NCI-H345 (cell line): ENCODE measurements at places on chromosomes 11 and 22.
A peak's percentile ranks its signal among the peaks of the same experiment; 100 is the strongest.

- DNase-seq = no peak
These were observed 10.4 kb upstream of the THY1 start for GRCh38 chr11:119433358-119433725.

DNA sequence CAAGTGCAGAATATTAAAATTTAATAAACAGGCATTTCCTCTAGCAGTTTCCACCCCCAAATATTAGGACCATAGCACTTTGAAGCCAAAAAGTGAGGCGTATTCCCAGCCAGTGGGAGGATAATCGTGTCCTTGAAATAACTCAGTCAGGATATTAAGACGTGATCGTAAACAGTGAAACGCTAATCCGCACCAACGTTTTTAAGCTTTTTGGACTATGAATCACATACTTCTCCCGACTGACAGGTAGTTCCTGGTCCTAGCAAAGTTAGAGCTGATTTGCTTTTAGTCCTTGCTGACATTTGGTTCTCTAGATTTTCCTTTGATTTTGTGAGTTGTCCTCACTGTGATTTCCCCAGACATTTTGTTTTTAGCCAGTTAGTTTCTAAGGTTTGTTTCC, 197.1 kb upstream of the ARHGAP20 start:
- DNase-seq = no peak

GRCh38 chr11:130609121-130610035, 160.9 kb downstream of the ADAMTS15 start:
- no peak for DNase-seq

DNA sequence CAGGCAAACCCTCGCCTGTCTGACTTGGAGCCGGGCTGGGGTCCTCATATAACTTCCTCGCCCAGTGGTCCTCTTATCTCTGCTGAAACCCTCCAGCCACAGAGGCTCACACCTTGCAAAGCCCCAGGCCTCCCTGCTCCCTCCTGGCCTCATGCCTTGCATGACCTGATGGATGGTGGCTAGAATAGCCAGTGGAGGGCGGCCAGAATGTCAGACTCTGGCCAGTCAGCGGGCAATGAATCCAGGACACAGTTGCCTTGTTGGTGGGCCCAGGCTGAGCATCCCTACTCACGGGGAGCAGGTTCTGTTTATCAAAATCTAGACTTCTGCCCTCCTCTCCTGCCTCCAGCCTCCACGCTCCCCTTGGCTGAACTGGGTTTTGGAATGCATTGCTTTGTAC, 69.1 kb upstream of the WNT11 start:
- no peak for DNase-seq

GRCh38 chr22:40300316-40300715, 46.0 kb upstream of the ADSL start:
- no peak for DNase-seq

GRCh38 chr11:2256293-2256913, 14.0 kb downstream of the ASCL2 start:
- DNase-seq = no peak

DNA sequence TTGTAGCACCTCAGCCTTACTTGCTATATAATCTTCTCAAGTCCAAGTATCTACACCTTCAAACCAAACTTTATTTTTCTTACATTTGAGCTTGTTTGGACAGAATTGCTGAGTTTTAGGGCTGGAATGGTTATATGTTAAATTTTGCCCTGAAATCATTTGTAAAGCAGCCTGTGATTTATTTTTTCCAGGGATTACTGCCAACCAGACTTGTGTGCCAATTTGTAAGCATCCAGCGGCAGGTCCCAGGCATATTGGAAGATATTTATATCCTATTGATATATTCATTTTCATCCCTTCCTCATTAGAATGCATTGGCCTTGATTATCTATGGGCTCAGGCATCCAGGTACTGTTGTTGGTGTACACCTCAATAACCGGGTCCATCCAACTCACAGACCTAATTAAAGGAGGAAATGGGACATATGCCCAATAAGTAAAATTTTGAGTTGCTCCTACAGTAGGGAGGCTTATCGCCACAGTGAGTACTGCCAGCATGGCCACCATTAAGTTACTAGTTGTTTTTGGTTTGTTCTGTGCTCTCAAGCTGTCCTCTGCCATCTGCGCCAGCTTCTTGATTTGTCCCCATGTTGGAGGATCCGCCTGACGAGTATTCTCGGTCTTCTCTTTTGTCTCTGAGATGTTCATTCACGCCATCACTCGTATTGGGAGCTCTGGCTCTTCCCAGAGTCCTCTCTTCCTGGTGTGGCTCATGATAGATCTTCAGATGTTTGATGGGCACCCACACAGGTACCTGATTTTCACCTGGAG, 9.8 kb upstream of the DNAJB13 start:
- DNase-seq = no peak

GRCh38 chr11:38019072-38019775, 1421.2 kb upstream of the RAG2 start:
- DNase-seq = no peak

DNA sequence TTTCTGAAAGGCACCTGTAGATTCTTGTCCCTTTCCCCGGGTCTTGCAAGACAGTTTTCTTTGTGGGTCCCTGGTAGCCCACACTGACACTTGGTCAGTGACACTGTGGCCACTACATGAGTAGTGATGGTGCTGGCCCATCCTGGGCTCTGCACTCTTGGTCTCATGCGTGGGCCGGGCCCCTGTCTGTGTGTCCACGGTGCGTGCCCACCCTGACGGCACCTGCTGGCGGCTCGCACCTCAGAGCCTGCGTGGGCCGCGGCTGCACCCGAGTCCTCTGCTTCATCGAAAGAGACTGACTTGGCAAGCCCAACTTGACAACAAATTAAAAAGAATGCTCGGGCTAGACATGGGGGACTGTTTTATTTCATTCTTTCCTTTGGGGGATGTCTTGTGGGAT, 37.5 kb downstream of the ADAMTS15 start:
- no peak for DNase-seq

- peak; percentile 59 for DNase-seq
These were observed 76.0 kb upstream of the GRK3 start for GRCh38 chr22:25488244-25489020.

GRCh38 chr22:37018815-37019308, 385 bp downstream of the TST start:
- DNase-seq = no peak
